ENCODE measurements at places on chromosomes 13 and 19. TPM values are rescaled to one million over a fixed set of nuclear protein-coding genes. Genes with fewer than 3 reads are reported as not detected.

ADM5 gene
- polyA plus RNA-seq = 1.3 TPM

- no peak for DNase-seq
These were observed 68.7 kb downstream of the MAP4K1 start for GRCh38 chr19:38549061-38549460.

DNA sequence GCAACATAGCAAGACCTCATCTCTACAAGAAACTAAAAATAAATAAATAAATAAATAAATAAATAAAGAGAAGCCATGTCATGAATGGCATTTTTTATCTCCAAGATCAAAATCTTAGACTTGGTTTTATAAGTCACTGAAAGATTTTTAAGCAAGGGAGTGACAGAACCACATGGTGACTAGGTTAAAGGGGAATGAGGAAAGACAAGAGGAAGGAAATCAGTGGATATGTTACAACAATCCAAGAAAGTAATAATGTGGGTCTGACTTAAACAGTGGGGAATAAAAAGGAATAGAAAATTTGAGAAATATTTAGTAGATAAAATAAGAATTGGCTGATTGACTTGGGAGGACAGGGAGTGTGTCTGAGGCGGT is 18.8 kb upstream of the MED4 start:
- no peak for DNase-seq

DNA sequence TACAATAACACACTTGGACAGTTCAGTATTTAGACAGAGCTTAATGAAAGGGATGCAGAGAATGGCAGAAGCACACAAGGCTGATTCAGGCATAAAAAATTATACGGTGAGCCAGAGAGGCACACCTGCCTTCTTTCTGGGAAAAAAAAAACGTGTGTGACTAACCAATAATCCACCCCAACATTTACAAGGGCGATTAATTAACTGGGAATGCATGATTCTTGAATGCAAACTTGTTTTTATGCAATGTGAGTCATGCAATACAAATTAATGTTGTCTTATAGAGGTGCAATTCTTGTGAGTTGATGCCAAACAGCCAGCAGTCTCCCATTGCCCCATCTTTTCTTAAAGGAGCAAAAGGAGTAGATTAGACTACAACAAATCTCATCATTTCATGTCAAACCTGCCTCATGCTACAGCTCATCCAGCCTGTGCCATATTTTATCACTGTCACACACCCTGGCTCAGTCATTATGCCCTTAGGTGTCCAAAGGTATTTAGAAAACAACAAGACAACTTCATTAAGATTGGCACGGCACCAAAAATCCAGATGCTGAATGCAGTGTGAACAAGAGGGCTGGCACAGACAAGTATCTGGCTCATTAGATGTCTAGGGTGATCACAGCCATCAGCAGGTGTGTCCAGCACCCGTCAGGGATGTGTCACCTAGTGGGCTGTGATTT is 721.1 kb downstream of the EFNB2 start:
- no peak for DNase-seq

DNA sequence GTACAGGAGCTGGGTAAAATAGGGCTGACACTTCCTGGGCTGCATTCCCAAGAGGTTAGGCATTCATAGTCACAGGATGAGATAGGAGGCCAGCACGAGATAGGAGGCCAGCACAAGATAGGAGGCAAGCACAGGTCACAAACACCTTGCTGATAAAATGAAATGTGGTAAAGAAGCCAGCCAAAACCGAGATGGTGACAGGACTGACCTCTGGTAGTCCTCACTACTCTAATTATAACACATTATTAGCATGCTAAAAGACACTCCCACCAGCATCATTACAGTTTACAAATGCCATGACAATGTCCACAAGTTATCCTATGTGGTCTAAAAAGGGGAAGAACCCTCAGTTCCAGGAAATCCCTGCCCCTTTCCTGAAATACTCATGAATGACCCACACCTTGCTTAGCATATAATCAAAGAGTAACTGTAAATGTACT is 20.9 kb upstream of the IGSF23 start:
- DNase-seq = no peak
